ENCODE measurements at places on chromosomes 12 and 14.

DNA sequence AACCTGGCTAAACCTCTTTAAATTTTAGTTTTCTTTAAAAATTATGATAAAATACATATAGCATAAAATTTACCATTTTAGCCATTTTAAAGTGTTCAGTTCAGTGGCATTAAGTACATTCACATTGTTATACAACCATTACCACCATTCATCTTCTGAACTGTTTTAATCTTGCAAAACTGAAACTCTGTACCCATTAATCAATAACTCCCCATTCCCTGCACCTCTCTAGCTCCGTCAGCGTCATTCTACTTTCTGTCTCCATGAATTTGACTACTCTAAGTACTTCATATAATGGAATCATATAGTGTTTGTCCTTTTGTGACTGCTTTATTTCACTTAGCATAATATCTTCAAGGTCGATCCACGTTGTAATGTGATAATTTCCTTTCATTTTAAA, 75.8 kb upstream of the DDHD1 start:
- DNase-seq, result no peak

- DNase-seq, result no peak
Observed at GRCh38 chr14:67928375-67928774, 108.8 kb downstream of the RAD51B start.

- DNase-seq, result no peak
Observed at GRCh38 chr12:46227616-46228015, 41.2 kb downstream of the SLC38A1 start.

GRCh38 chr12:63387771-63388170, 236.8 kb upstream of the AVPR1A start:
- DNase-seq, result no peak

DNA sequence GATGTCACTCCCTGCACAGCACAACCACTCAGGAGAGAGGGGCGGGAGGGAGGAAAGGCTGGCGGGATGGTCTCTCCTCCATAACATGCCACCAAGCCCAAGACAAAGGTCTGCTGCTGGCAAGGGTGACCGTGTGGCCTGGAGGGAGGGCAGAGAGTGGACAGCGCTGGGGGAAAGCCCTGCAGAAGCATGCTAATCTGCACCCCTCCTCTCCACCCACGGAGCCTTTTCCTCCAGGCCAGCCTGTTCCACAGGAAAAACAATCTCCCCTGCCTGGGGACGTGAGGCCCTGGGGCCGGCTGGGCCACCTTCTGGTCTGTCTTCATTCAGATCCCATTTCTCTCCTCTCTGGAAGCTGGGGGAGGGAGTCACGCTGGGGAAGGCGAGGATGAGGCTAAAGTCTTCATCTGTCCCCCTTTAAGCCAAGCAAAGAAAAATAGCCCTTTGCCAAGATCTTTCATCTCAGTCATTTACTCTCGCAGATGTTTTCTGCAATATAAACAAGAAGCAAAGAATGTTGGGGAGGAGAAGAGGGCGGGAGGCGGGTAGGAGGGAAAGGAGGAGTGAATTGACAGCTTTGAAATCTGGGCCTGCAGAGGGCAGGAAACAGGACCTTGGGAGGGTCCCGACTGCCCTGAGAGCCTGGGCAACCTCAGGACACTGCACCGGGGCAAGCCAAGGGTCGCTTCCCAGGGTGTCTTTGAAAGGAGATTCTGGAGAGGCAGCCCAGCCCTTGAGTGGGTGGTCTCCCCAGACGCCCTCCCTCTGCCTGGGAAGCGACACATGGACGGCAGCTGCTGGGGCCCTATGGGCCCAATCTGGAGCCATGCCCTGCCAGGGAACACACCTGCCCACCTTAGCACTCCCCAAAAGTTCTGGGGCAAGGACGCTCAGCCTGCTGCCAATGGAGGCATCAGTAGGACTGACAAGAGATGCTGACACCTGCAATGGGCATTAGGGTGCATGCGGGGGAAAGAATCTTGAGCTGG, 133.6 kb downstream of the ZFP36L1 start:
- no peak for DNase-seq

DNA sequence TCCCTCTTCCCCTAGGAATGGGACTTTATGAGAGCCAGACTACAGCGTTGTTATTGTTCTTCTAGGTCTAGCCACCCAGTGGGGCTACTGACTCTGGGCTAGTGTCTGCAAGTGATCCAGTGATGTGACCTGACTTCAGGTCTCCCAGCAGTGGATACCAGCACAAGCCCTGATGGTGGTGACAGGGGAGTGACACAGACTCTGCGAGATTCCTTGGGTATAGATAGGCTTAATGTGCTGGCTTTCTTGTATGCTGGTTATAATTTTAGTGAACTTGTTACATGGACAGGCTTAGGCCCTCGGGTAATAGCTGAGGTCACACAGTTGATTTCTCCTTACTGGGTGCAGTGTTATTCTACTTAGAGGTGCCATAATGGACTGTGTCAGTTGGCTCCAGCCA, 106.9 kb downstream of the TBC1D30 start:
- DNase-seq, result no peak

- DNase-seq, result no peak
Observed at GRCh38 chr12:66164349-66164821, 5.4 kb downstream of the TMBIM4 start.

All from CD4-positive, alpha-beta T cell (primary cell).